ENCODE measurements at places on chromosomes 1 and 21.

GRCh38 chr1:24751833-24752232, 6.6 kb downstream of the CLIC4 start:
- DNase-seq: no peak

DNA sequence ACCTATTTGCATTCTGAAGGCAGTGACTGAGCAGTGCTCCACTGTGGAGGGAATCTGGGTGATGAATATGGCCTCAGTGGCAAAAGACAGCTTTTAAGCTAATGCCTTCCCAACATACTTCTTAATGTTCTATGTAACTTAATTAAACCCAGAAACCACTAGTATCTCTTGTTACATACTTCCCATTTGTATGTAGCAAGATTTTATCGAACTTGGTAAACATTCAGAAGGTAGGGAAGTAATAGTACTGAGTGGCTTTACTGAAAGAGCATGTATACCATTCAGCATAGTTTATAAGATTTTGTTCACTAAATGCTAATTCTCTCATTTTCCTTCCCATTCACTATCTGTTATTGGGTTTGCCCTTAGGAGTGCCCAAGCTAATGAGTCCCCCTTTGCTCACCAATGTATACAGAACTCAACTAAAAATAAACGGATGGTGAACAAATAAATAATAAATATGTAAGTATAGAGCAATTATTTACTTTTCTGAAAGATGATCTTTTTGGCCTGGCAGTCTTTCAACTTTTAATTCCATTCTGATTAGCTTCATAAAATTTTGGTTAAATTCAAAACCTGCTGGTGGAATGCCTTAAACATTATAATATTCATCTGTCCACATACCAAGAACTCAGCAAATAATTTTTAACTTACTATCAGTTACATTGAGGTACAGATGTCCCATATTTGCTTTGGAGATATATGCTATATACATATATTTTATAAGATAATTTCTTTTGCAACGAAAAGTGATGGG, 204.4 kb downstream of the APP start:
- no peak for DNase-seq

DNA sequence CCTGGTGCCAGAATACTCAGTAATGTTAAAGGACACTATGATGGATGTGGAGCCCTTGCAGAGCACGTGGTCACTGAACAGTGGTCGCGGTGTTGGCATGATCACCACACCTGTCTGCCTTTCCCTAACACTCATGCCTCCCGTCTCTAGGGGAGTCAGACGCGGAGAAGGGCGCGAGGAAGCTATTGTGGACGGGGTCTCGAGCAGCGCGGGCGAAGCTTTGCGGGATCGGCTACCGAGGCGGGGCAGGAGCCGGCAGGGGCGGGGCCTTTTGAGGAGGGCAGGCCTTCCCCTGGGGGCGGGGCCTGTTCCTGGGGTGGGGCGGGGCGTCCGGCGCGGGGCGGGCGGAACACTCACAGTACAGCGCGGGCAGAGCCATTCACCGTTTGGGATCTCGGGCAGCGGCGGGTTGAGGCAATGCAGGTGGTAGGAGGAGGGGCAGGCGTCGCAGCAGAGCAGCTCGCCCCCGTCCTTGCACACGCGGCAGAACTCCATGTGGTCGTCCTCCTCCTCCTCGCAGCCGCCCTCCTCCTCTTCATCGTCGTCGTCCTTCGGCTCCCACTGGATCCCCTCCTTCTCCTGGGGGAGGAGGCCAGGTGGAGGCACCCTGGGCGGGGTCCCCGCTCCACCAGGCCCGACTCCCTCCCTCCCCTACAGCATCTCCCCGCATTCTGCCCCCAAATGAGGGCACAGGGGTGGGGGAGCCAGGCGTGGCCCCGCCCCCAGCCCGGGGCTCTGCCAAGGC, 31.5 kb downstream of the CHD5 start:
- no peak for DNase-seq

DNA sequence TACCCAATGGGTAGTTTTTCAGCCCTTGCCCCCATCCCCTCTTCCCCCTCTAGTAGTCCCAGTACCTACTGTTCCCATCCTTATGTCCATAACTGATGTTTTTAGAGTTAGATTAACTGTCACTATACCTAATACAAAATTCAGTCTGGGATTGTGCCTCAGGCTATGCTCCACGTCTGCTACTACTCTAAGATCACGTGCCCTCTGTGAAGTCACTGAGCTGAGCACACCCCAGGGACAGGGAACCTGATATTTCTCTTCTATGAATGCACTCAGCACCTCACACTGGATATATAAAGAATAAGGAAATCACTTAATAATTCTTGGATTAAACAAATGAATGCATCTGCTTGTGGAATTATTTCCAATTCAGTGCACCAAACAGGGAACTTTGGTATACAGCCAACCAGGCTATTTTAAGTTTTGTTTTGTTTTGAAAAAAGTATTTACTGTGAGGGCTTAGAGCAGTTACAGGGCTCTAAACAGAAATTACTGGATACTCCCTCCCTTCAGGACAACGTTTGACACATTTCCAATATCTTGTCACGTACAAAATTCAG, 307.9 kb downstream of the SMYD3 start:
- no peak for DNase-seq

- DNase-seq: no peak
Measured at GRCh38 chr1:52659356-52659755, 26.4 kb downstream of the SHISAL2A start.

- DNase-seq: no peak
Measured at GRCh38 chr1:229273507-229274232, 2.8 kb downstream of the RAB4A start.

- DNase-seq: no peak
Measured at GRCh38 chr1:7284839-7285435, 486.2 kb upstream of the VAMP3 start.

GRCh38 chr1:84382127-84382526, 16.2 kb upstream of the DNASE2B start:
- DNase-seq: no peak

DNA sequence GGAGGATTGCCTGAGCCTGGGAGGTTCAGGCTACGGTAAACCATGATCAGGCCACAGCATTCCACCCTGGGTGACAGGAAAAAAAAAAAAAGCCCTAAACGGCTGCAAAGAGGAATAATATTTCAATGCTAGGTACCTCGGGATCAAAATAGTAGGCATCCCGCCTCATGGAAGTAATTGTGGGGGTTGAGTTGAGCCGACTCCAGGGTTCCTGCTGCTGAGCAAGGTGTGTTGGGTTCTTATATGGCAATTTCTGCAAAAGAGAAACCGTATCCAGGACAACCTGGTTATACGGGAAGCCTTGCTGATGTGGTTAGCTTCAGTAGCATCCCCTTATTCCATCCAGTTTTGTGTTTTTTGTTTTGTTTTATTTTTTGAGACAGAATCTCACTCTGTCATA, 6.1 kb upstream of the ELAPOR1 start:
- DNase-seq: no peak

All from ACHN (cell line).